ENCODE measurements at places on chromosomes 3 and 15.

DNA sequence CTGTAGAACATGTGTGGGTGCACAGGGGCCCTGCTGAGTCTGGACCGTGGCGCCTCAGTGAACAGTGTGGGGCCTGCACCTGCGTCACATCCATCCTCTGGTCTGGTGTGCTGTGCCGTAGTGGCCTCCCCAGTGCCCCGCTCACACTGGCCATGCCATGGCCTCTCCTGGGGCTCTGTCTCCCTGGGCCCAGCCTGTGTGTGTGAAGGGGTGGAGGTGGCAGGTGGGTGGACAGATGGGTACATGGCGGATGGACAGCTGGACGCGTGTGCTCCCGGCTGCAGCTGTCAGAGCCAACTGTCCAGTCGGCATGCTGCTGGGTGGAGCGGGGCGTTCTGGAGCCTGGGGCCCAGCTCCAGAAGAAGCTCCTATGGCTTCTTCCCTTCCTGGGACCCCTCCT is 17.8 kb downstream of the PLXNA1 start:
- no peak for DNase-seq

DNA sequence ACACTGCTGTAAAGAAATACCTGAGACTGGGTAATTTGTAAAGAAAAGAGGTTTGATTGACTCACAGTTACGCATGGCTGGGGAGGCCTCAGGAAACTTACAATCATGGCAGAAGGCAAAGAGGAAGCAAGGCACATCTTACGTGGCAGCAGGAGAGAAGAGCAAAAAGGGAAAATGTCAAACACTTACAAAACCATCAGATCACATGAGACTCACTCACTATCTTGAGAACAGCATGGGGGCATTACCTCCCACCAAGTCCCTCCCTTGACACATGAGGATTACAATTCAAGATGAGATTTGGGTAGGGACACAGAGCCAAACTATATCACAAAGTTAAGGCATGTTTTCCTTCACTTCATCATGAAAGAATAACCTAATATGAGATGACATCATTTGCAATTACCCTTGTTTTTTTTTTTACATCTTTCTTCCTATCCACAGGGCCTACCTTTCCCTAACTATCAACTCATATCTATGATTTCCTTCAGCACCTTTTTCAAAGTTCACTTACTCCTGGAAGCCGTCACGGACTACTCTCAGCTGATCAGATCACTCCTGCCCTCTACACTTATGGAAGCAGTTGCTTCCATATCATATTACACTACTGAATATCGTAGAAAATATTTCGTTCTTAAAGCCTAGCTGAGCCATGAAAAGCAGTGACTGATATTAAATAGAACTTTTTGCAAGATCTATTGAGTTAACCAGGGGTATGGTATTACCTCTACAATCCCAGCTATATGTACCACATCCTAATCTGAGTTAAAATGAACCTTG is 25.5 kb upstream of the ATP8B4 start:
- DNase-seq = no peak

GRCh38 chr3:126259411-126260391 is 79.3 kb upstream of the ALDH1L1 start:
- no peak for DNase-seq

GRCh38 chr15:101018450-101018849 is 99.3 kb downstream of the LRRK1 start:
- DNase-seq = no peak

- DNase-seq = no peak
Measured at GRCh38 chr3:43534675-43535074, 87.1 kb downstream of the ANO10 start.

GRCh38 chr3:145899241-145899640 is 261.7 kb downstream of the PLOD2 start:
- DNase-seq = no peak

DNA sequence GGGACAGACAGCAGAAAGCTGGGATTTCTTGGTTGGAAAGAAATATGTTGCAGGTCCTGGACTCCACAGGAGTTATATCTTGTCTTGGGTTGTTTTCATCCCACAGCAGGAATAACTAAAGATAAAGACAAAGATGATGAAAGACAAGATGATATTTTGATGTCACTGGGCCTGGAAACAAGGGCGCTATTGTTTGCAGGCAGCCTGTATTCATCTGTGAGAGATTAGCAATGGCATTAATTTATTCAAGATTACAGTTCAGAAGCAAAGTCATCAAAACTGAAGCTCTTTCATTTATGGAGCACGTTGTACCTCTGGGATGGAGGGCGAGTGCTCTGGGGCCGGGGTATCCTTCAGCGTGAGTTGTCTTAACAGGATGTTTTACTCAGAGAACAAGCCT is 213.8 kb downstream of the LRTM1 start:
- no peak for DNase-seq

DNA sequence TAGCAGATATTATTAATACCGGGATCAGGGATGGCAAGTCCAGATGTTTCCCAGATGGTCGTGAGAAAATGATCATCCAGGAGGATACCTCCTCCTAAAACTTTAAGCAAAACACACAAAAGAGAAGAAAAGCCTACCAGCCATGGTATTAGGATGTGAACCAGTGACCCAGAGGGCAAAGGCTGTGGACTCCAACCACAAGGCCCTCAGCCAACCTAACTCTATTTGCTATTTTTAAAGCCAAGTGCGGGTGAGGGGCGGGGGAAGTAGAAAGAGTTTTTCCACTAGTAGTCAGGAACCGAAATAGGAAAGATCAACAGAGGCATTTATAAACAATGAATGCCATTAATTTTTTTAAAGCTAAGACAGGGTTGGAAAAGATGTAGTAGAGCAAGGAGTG is 77.4 kb downstream of the STAC start:
- DNase-seq = no peak

GRCh38 chr15:88800026-88800425 is 3.2 kb upstream of the ACAN start:
- no peak for DNase-seq

DNA sequence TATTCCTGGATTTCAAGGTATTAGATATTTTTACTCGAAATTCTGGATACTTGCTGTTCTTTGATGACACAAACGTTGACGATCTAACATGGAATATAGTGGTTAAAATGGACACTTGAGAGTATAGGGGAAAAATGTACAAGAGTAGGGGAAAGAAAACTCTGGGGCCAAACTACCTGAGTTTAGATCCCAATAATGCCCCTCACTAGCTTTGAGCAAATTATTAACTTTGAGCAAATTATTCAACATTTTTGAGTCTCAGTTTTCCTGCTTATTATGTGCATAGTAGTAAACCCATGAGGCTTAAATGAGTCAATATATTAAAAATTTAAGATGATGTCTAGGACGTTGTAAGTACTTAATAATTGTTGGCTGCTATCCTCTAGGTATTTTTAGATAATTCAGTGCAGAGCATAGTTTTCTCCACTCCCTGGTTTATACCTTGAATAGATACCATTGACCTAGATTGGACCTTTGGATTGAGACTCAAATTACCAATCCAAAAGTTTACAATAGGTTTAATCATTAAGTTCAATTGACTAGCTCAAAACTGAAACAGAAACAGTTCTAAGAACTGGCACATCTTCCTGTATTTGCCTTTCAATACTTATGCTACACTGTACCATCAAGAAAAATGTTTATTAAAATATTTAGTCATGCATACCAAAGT is 4.5 kb downstream of the ADGRG7 start:
- no peak for DNase-seq

- no peak for DNase-seq
Measured at GRCh38 chr15:92840149-92840548, 60.0 kb upstream of the CHD2 start.

DNA sequence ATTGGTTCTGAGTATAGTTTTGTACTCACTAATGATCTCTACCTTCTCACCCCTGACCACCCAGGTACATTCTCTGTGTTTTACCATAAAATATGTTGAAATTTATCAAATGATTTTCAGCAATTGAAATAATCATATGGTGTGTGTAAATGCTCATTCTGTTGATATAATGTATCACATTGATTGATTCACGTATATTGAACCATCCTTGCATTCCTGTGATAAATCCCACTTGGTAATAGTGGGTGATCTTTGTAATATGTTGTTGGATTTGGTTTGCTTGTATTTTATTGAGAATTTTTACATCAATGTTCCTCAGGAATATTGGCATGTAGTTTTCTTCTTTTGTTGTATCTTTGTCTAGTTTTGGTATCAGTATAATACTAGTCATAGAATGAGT is 1497.6 kb downstream of the OTOL1 start:
- no peak for DNase-seq

- DNase-seq = no peak
Measured at GRCh38 chr3:183857863-183858262, 26.8 kb downstream of the PARL start.

GRCh38 chr3:3053974-3054373 is 56.2 kb downstream of the IL5RA start:
- DNase-seq = no peak

DNA sequence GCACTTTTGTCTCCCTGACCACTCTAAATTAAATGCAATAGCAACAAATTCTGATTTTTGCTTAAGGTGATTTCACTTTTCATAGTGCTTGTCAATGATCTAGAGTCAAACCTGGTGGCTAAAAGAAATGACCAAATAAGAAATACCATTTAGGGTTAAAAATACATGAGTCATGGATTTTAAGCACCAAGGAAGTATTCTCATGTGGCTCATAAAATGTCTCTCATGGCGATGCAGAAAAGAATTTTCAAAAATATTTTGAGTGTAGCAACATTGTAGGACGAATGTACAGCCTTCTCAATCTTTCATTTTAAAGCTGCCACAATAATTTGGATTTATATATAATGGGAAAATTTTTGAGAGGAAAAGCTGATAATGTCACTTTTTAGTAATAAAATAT is 193.6 kb downstream of the EPHA3 start:
- DNase-seq = no peak

GRCh38 chr3:40043444-40043755 is 234.0 kb downstream of the MYRIP start:
- no peak for DNase-seq

- no peak for DNase-seq
Measured at GRCh38 chr3:147387291-147387884, 19.0 kb downstream of the ZIC4 start.

Measured in CD4-positive, alpha-beta T cell treated with Interleukin-21 for 1 hour (primary cell).